ENCODE measurements at places on chromosomes 3 and 15.

DNA sequence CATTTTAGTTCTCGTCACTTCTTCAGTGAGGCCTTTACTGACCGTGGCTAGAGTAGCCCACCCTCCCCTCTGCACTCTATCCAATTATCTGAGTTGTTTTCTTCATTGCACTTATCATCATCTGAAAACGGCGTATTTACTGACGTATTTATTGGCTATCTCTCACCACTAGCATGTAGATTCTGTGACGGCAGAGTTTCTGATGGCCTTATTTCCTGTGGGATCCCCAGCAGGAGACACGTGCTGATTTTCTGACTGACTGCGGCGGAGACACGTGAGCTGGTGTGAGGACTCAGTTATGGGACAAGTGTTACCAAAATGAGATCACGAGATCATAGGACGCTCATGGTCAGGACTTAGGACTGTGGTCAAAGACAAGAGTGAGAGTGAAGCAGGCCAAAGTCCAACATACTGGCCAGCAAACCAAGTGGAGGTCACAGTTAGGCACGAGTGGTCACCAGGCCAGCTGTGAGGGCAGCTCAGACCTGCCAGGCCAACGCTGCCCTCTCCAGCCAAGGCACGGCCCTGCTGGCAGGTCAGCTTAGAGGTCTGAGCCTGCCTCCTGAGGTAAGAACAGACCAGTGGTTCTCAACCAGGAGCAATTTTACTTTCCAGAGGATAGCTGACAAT, 50.6 kb upstream of the BNIP2 start:
- DNase-seq: no peak

- DNase-seq: no peak
Measured at GRCh38 chr3:100637197-100637631, 27.8 kb downstream of the ADGRG7 start.

DNA sequence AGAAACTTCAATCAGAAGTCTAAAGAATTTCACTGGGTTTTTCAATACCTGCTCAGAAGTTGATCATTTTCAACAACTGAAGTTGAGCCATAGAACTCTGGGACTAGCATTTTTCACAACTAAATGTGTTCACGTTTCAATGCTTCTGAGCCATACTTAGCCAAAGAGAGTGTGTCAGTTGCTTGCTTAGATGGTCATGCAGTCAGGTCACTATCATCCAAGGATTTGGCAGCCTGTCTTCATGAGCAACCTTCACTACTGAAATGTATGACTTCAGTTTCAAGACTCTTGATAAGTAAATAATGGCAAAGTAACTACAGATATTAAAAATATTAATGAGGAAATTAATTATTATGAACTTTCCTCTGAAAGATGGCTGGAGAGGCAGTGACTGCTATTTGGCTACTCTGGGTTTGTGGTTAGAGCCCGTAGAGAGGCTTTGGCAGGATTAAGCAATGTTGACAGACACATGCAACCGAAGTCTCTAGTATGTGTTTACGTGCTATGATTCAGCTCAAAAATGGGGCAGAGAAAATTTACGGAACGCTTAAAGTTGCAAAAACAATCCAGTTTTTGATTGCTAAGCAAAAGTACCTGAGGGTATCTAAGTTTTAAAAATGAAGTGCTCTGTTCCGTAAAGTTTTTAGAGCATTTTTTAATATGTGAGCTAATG, 133.8 kb downstream of the GMNC start:
- no peak for DNase-seq

GRCh38 chr3:156816091-156816793, 9.9 kb upstream of the LEKR1 start:
- DNase-seq: no peak

GRCh38 chr15:65862682-65863081, 6.6 kb upstream of the RAB11A start:
- no peak for DNase-seq

- no peak for DNase-seq
Measured at GRCh38 chr3:29914861-29915524, 634.1 kb downstream of the RBMS3 start.

DNA sequence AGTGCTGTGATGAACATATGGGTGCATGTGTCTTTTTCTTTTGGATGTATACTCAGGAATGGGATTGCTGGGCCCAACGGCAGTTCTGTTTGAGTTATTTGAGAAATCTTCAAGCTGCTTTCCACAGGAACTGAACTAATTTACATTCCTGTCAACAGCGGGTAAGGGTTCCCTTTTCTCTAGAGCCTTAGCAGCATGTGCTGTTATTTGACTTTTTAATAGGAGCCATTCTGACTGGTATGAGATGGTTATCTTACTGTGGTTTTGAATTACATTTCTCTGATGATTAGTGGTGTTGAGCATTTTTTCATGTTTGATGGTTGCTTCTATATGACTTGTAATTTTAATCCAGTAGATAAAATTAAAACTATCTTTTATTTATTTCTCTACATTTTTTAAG, 1168.6 kb upstream of the ALCAM start:
- DNase-seq: no peak

GRCh38 chr15:64209680-64210334, 47.0 kb upstream of the PPIB start:
- peak; percentile 47 for DNase-seq

DNA sequence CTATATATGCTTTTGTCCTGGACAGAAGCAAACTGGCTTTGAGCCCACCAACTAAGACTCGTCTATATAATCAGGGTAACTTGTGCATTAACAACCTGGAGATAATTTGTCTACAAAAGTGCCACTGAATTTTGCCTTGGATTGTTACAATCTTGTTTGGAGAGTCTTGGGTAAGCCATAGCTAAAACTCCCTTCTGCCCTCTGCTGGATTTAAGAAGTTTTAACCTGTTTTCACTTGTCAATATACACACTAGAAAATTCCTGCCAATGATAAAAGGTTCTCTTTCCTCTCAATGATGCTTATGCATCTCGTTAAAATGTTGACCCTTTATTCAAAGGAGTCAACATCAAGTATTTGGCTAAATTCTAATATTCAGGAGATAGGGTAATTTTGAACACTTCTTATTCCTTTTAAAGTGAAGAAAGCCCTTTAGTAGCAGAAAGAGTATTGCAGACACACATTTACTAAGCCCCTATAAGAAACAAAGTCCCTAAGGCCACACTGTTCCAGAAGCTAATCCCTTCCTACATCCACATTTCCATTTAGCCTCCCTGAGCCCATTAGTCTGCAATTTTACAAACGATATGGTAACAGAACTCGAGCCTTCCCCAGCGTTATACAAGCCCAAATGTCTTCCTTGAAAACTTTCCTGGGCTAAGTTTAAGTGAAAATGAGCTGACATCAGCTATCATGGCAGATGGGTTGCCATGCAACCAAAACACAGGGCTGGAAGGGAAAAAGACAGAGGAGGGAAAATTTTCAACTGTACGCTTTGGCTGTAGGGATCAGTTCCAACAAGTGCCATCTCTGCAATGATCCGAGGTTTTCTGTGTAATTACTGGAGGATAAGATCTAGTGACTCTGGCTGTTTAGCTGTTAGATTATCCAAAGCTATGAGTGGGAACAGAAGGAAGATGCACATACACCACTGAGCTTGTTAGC, 75.9 kb upstream of the FGF12 start:
- DNase-seq: peak; percentile 67

DNA sequence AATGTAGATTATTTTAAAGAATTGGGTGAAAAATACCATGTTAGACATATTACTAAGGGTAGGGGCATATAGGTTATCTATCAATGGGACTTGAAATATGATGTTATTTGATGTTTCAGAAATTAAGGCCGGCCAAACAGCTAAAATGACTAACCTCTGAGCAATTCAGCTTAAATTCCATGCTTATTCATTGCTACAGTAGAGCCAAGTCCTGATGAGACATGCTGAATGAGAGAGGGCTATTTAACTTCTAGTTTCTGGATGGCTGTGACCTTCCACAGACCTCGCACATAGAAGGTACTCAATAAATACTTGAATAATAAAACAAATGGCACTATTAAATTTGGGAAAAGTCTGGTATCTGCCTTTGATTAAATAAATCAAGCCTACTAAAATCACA, 175.6 kb upstream of the WNT5A start:
- DNase-seq: no peak

DNA sequence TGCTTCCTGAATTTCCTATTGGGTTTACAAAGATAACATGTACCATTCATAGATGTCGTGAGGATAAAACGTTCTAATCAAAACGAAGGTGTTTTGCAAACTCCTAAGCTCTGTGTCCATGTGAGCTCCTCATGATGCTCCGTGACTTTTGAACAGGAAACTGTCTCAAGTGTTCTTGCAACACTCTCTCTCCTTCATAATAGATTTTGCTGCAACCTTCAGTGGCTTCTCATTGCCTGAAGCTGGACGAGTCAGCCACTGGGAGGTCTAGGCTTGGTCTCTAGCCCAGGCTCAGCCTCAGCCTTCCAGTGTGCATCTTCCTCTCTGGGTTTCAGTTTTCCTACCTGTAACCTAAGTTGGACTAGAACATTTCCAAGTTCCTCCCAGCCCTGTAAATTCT, 18.7 kb upstream of the BCL2A1 start:
- no peak for DNase-seq

GRCh38 chr3:58665405-58665804, 1.2 kb downstream of the FAM3D start:
- no peak for DNase-seq

GRCh38 chr3:25663347-25663868, 1.3 kb downstream of the TOP2B start:
- no peak for DNase-seq

- DNase-seq: peak; percentile 60
Measured at GRCh38 chr3:178182337-178182779, 353.9 kb upstream of the KCNMB2 start.

- no peak for DNase-seq
Measured at GRCh38 chr3:124553178-124553577, 177.1 kb upstream of the UMPS start.

- DNase-seq: no peak
Measured at GRCh38 chr3:71441217-71441924, 142.2 kb downstream of the FOXP1 start.

- DNase-seq: no peak
Measured at GRCh38 chr3:15488002-15488401, 33.5 kb downstream of the COLQ start.

GRCh38 chr3:35737934-35738706, 98.8 kb downstream of the ARPP21 start:
- DNase-seq: no peak

GRCh38 chr3:34106879-34107278, 308.4 kb downstream of the PDCD6IP start:
- no peak for DNase-seq

GRCh38 chr3:170790647-170791046, 79.3 kb downstream of the RPL22L1 start:
- no peak for DNase-seq

DNA sequence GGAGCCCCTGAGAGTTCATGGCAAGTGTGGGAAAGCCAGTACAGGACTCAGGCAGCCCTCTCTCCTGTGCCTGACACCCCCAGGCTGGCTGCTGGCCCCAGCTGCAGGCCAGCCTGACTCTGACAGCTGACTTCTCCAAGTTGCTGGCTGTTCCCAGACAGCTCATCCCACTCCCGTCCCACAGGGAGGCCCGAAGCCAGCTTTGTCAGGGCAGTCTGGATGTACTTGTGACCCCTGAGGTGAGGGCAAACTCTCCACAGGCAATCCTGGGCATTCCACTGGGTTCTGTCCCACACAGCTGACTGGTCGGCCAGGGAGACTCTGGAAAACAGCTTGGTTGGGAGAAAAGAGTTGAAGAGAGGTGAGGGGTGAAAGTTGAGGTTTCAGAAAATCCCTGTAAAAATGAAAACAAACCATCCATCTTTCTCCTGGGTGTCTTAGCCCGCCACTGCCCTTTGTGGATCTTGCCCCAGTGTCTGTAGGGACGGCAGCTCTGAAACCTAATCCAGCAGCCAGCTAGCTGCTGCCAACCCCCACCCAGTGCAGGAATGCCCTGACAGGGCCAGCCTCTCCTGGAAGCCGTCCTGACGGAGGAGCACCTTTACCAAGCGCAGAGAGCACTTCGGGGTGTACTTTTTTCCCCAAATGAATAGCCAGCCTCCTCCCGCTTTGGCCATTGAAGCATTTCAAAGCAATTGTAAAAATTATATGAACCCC, 87.9 kb downstream of the DNAJB8 start:
- no peak for DNase-seq

- DNase-seq: no peak
Measured at GRCh38 chr3:177352424-177352823, 155.1 kb upstream of the TBL1XR1 start.

DNA sequence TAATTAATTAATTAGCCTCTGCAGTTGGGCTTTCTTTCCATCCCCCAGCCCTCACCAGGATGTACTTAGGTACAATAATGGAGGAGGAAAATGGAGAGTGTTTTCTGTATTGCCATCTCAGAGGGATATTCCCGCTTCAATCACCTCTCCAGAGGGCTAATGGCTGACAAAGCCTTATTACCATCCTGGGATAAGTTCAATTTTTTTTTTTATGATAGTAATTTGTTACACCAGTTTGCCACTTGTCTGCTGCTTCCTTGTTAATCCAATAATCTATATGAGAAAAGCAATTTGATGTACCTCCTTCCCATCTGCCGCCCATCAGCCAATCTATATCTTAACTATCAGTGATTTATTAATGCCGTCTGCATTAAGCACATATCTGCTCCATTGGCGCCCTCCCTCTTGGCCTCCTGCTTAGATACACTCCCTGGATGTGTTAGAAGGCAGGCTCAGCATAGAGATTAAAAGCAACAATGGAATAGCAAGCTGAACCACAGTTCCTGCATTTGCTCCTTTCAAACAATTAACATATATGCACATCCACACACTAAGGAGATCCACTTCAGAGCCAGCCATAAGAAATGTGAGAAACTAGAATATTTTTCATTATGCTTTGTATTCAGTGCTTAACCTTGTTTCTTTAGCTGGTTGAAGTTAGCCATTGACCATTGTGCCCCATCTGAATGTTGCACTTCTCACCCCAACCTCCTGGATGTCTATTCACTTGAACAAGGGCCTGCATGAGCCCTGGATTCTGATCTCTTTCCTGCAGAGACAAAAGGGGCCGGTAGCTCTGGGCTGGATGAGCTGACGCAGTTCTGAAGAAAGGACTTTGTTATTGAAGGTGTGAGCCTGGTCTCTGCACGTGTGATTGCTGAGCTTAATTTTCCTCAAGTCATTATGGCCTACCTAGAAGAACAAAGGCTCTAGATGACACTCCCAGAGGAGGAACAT, 237.3 kb upstream of the GAP43 start:
- no peak for DNase-seq

- peak; percentile 23 for DNase-seq
Measured at GRCh38 chr3:48739955-48740823, 23.2 kb upstream of the IP6K2 start.

GRCh38 chr3:129481766-129482332, 41.8 kb downstream of the IFT122 start:
- no peak for DNase-seq

GRCh38 chr3:70647823-70648222, 335.4 kb upstream of the MDFIC2 start:
- no peak for DNase-seq

- DNase-seq: no peak
Measured at GRCh38 chr3:194328053-194328657, 23.0 kb downstream of the CPN2 start.

Data from NCI-H2081 (cell line).